ENCODE measurements at places on chromosomes 12 and 14.

- DNase-seq = no peak
Observed at GRCh38 chr14:59161561-59162175, 26.8 kb upstream of the DAAM1 start.

GRCh38 chr14:49033131-49033530 lies 553.0 kb downstream of the RPS29 start:
- DNase-seq = no peak

DNA sequence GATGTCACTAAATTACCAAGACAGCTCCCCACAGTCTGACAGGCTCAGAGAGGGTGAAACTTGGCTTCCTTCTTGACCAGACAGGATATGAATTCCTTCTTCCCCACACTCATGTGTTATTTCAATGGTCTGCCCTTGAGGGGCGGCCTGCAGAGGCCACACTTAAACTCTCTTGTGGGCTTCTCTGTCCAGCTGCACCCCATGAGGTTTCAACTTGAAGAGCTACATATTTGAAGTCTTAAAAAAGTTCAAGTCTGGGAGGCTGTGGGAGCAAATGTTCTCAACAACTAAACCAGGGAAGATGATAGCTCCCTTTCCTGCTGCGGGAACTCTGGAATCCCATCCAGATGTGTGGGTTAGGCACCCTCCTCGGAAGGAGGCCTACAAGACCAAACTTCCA lies 98.3 kb downstream of the TTC7B start:
- no peak for DNase-seq

- DNase-seq = no peak
Observed at GRCh38 chr14:68682166-68683103, 110.4 kb downstream of the ZFP36L1 start.

DNA sequence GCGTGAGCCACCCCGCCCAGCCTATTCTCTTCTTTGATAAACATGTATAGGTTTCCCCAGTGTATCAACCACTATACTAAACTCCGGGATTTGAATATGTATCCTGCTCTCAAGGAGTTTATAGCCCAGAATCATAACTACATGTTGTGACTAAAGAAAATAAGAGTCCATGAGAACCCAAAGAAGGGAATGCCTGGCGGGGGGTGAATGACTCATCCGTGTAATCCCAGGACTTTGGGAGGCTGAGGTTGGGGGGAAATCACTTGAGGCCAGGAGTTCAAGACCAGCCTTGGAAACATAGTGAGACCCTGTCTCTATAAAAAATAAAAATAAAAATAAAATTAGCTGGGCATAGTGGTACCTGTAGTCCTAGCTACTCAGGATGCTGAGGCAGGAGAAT lies 57.2 kb downstream of the SIX6 start:
- no peak for DNase-seq

GRCh38 chr12:34386016-34386415 lies 363.7 kb downstream of the ALG10 start:
- DNase-seq = no peak

GRCh38 chr12:62643486-62643885 lies 176.9 kb downstream of the MON2 start:
- DNase-seq = no peak

- no peak for DNase-seq
Observed at GRCh38 chr14:59333235-59333634, 131.9 kb downstream of the GPR135 start.

GRCh38 chr14:77208291-77208978 lies 26.8 kb downstream of the TMEM63C start:
- DNase-seq = no peak

DNA sequence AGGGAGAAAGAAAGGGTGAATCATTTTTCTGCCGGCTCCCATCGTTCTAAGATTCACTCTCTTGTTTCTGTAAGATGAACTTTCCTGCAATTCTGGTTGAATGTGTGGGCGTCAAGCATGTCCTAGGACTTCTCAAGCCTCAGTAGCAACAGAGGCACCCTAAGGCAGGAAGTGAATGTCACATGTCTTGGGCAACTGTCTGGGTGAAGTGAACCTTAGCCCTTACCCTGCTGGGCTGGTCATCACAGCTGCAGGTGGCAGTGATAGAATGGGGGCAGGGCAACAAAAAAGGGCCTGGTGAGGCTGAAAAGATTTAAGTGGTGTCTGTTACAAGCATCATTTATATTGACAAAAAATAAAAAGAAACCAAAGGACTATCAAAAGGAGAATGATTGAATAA lies 45.9 kb upstream of the CAND1 start:
- no peak for DNase-seq

Measured in NCI-H774 (cell line).